ENCODE measurements at places on chromosomes 3 and 15.
A peak's percentile ranks its signal among the peaks of the same experiment; 100 is the strongest.

GRCh38 chr3:30350011-30350410, 256.4 kb upstream of the TGFBR2 start:
- DNase-seq, result no peak

- DNase-seq, result no peak
These were observed 47.3 kb downstream of the TMCO5A start for GRCh38 chr15:37981775-37982174.

DNA sequence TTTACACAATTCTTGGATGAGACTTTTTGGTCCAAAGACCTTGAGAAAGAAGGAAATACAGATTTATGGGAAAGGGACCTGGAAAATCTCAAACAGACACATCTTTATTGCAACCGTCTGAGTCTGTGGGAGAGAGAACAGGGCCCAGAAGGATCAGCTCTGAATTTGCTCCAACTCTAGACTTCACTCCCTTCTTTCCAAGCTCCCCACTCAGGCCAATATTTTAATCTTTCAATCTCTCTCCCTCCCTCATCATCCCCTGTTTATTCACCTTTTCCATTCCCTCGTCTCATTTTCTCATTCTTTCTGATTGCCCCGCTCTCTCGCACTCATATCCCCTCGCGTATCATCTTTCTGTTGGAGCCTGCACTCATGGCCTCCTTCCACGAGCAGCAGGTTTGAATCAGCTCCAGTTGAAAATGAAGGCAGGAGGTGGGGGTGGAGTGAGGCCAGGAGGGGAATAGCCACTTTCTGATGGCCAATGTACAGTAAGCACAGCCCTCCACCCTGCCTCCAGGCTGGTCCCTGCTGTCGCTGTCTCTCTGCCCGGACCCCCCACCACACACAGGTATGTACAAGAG, 63.6 kb upstream of the BOC start:
- no peak for DNase-seq

DNA sequence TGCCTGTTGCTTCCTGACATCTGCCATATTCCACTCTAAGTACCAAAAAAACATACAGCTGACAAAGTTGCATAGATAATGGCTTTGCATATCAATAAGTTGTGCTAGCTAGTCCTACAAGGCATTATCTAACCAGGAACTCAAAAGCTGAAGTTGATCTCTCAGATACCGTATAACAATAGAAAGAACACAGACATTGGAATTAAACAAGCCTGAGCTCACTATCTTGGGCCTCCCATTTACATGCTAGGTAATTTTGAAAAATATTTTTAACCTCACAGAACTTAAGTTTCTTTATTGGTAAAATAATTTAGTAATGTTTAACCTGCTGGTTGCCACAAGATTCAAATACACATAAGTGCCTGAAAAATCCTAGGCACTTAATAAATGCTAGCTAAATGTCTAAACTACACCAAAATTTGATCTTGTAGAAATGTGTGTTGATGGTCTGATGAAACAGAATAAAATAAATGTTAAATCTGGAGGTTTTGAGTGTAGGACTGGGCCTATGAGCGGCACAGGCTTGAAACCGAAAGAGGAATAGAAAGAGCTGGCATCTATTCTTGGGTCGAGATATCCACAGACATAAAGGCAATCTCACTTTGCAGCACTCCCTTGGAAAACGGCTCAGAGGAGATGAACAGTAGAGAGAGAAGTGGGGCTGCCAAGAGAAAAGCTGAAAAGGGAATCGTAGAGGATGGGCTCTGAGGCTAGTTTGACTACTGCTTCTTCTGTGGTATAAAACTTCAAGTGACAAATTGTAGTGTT, 29.9 kb upstream of the TTC14 start:
- no peak for DNase-seq

DNA sequence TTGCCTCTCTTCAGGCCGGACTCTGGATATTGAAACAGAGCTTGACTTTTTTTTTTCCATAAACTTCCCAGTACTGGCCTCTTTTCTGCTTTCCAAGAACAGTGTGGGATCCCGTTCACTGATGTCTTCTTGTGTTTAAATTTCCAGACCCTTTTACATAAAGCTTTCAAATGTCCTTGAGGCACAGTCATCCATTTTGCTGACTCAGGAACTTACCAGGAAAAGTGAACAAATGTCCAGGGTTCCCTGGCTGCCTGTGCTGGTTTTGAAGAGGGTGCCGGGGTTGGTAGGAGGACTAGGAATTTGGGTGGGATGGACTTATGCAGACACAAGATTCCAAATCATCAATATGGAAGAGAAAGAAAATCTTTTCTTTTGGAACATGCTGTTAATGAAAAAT, 68.1 kb downstream of the CHDH start:
- no peak for DNase-seq

- DNase-seq, result no peak
These were observed 27.6 kb downstream of the ACP3 start for GRCh38 chr3:132344666-132345280.

- DNase-seq, result peak; percentile 35
These were observed 161.3 kb upstream of the TLE3 start for GRCh38 chr15:70259028-70259424.

- DNase-seq, result no peak
These were observed 14.7 kb downstream of the SLC6A1 start for GRCh38 chr3:11006986-11007933.

DNA sequence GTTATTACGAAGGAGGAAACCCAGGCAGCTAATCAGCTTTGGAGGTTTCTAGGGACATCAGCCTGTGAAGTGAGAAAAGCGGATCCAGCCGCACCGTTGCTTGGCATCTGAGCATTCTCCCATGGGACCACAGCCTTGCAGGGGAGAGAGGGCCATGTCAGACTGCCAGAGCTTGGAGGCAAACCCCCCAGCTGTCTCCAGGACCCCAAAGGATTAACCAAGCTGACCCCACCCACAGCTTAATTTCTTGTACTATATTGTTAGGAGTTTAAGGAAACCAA, 5.1 kb downstream of the IGDCC3 start:
- no peak for DNase-seq

GRCh38 chr3:127796831-127797150, 25.5 kb downstream of the MGLL start:
- DNase-seq, result no peak

DNA sequence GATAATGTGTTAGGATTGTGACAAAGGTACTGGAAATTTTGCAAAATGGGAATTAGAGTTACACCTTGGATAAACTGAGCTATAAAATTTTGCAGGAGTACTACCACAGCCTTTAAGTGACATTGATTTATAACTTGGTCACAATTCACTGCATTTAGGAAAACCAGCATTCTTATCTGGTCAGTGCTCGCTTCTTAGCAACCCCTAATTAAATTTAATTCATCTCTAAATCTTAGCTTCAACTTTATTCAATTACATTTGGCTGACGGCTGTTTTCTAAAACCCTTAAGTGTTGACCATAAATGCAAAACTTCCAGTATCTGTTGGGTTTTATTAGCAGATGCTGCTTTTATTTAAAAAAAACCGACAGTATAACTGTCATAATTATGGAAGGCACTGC, 31.3 kb downstream of the TFRC start:
- DNase-seq, result no peak

All from anterior cingulate cortex (tissue), 58 donors.